ENCODE measurements at places on chromosomes 13 and 19.

GRCh38 chr13:27338207-27338606 is 67.6 kb downstream of the RASL11A start:
- DNase-seq, result no peak

- no peak for DNase-seq
Observed at GRCh38 chr13:65593298-65593874, 1636.8 kb downstream of the PCDH9 start.

GRCh38 chr13:91112924-91113277 is 234.6 kb upstream of the MIR17HG start:
- DNase-seq, result no peak

DNA sequence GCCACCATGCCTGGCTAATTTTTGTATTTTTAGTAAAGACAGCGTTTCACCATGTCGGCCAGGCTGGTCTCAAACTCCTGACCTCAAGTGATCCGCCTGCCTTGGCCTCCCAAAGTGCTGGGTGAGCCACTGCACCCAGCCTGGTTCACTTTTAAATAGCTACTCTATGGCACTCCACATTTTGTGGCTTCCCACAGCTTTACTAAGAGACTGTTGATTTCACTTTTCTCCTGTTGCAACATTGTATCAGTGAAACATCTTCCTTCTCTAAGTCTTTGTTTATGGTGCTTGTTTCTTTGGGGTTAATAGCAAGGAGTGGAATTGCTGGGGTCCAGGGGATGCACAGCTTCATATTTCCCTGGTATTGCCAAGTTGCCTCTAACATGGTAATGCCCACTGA is 12.3 kb downstream of the TMEM38A start:
- DNase-seq, result no peak

- no peak for DNase-seq
Observed at GRCh38 chr13:95440441-95441088, 112.0 kb upstream of the CLDN10 start.

All from activated CD4-positive, alpha-beta T cell treated with anti-CD3 and anti-CD28 coated beads for 48 hours (primary cell).